ENCODE measurements at places on chromosomes 16 and 17. TPM values are rescaled to one million over a fixed set of nuclear protein-coding genes. Genes with fewer than 3 reads are reported as not detected.

DNA sequence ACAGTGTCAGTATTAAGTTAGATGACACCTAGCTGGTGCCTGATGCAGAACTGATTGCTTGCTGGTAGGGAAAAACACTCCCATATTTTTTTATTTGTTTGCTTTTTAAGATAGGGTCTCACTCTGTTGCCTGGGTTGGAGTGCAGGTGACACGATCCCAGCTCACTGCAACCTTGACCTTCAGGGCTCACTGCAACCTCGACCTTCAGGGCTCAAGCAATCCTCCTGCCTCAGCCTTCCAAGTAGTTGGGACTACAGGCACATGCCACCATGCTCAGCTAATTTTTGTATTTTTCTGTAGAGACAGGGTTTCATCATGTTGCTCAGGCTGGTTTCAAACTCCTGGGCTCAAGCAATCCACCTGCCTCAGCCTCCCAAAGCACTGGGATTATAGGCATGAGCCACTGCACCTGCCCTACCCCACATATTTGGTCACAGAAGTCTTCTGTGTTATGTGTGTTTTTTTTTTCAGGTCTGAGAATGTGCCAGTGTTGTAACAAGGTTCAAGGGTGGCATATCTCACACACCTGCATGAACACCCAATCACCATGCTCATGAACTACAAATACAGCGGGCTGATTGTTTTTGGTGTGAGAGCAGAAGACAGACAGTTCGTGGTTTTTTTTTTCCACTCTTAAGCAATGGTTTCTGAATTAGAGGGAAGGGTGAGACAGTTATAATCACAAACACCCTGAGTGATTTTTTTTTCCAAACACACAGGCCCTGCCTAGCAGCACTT lies 22.8 kb downstream of the SPAG9 start:
- DNase-seq: no peak

DNA sequence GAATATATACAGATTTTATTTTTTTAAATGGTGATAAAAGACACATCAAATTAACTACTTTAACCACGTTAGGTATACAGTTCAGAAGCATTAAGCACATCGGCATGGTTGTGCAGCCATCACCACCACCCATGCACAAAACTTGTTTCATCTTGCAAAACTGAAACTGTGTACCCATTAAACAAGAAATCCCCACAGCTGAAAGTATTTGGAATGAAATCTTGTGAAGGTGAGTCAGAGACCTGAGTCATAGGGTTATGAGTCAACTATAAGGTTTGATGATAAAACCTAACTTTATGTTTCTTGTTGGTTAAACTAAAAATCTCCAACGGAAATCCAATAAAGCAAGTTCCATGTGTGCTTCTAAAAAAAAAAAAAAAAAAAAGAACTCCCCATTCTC lies 561.6 kb upstream of the PSMD7 start:
- peak; percentile 29 for DNase-seq

GRCh38 chr17:30476726-30477082 lies 504 bp upstream of the GOSR1 start:
- DNase-seq: peak; percentile 24

GRCh38 chr17:13542636-13543035 lies 59.1 kb downstream of the HS3ST3A1 start:
- no peak for DNase-seq

DNA sequence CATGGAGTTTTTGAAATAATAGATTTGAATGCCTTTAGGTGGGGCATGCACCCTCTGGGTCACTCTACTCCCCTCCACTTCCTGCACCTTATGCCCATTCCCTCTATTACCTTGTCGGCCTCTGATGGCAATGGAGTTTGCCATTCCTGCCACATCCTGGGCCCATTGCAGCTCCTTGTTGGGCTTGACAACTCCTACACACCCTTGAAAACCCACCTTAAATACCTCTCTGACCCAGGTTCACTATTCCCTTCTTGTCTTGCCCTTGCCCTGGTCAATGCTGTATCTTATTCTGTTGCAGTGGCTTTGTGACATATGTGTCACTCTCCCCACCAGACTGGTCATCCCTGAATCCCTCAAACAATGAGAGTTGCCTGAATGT lies 2.4 kb downstream of the CCR7 start:
- no peak for DNase-seq

The RNF222 gene
- total RNA-seq: 0.11 TPM

The TPSG1 gene
- not detected for total RNA-seq

DNA sequence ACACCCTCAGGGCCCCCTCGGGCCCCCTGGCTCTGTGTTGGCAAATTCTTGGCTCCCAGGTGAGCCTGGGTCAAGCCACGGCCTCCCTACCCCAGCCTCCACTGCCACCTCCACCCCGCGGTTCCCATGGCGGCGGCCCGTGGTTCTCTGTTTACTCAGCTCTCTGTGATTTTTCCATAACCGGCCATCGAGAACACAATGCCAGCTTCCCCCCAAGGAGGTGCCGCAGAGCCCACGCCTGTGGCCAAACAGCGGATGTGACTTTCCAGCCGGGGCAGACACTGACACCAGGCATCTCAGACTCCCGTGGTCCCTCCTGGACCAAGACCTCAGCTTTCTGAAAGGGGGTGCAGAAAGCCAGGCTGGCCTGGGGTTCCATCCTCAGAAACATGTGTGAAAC lies 21.6 kb upstream of the ATP2A3 start:
- no peak for DNase-seq

DNA sequence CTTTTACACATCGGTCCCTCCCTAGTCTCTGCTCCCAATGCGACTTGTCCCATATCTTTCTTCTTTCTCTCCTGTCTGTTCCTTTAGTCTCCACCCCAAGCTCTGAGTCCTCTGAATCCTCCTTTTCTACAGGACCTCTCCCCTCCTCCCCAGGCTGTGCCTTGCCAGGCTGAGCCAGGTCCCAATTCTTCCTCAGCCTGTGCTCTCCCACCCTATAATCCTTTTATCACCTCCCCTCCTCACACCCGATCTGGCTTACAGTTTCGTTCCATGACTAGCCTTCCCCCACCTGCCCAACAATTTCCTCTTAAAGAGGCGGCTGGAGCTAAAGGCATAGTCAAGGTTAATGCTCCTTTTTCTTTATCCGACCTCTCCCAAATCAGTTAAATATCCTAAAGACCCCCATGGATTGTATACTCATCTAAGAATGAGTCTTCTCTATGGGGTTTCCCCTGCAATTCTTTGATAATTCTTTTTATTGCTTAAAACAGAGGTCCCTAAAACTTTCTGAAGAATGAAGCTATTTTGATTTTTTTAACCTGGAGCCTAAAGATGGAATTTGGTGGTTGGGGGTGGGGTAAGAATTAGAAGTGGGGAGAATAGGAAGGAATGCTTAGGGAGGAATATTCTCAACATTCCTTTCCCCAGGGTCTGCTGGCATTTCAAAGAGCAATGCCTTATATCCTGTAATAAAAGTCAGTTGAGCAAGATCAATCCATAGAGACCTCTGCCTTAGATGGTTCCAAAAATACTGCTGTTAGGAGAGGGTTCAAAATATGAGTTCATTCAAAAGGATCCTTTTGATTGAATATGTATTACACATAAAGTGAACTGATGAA lies 102.8 kb downstream of the MYO1D start:
- no peak for DNase-seq

GRCh38 chr16:51757505-51757904 lies 606.4 kb upstream of the SALL1 start:
- no peak for DNase-seq

GRCh38 chr17:81509207-81509971 lies 3.2 kb downstream of the ACTG1 start:
- no peak for DNase-seq

- DNase-seq: peak; percentile 79
Observed at GRCh38 chr17:45410144-45411091, 22.3 kb downstream of the ARHGAP27 start.

- no peak for DNase-seq
Observed at GRCh38 chr17:40447806-40448205, 4.6 kb downstream of the IGFBP4 start.
